ENCODE measurements at places on chromosomes 12 and 14. TPM values are rescaled to one million over a fixed set of nuclear protein-coding genes. Genes with fewer than 3 reads are reported as not detected.

GRCh38 chr14:24941719-24942118, 108.2 kb downstream of the STXBP6 start:
- DNase-seq, result no peak

- no peak for DNase-seq
These were observed 8.9 kb upstream of the WSCD2 start for GRCh38 chr12:108119974-108120862.

- DNase-seq, result no peak
These were observed 114.0 kb downstream of the BEGAIN start for GRCh38 chr14:100473249-100473648.

- no peak for DNase-seq
These were observed 136.3 kb downstream of the ITPR2 start for GRCh38 chr12:26696613-26697092.

The RPGRIP1 gene
- total RNA-seq, result not detected

The ADAM21 gene
- total RNA-seq, result 0.49 TPM

The ENDOU gene
- total RNA-seq, result not detected

The HSPB8 gene
- 16.3 TPM for total RNA-seq

The PPM1H gene
- total RNA-seq, result 5.2 TPM
